Right forelimb (tissue), 1 donor: ENCODE measurements at places on chromosomes 3 and 15.

DNA sequence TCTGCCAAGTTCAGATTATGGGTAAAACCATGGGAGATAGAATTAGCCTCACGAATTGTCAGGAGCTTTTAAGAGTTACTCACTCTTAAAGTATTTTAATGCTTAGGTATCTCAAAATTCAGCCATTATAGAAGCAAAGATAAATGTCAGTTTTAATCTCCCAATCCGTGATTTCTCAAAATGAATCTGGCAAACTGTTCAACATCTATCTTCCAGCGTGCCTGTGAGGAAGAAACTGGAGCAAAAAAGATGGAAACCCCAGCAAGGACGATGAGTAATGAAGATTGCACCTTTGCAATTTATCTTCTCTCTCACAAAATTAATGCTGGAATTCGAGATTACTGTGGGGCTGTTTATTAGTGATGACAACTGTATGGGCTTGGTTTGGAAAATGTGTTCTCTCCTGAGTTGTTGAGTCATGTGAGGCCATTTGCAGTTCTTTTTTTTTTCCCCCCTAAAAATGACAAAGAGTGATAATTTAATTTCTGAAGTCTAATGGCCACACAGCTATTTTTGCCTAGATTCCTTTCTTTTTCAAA, 70.5 kb downstream of the PYDC2 start:
- no peak for DNase-seq

DNA sequence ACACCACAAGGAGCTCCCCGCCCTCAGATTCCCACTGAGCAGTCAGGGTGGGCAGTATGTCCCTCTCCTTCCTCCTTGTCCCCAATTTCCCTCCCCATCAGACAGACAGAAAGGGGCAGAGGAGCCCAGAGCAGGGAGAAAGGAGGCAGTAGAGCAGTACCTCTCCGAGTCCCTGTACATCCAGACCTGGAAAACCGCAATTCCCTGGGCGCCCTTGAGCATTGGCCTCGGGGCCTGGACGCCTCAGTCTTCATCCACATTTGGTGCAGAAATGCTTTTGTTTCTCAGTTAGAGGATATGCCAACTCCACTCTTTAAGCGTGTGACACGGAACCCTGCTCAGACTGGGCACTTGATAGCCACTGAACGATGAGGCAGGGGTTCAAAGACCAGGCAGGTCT, 5.9 kb downstream of the ISG20 start:
- DNase-seq = peak; percentile 38

DNA sequence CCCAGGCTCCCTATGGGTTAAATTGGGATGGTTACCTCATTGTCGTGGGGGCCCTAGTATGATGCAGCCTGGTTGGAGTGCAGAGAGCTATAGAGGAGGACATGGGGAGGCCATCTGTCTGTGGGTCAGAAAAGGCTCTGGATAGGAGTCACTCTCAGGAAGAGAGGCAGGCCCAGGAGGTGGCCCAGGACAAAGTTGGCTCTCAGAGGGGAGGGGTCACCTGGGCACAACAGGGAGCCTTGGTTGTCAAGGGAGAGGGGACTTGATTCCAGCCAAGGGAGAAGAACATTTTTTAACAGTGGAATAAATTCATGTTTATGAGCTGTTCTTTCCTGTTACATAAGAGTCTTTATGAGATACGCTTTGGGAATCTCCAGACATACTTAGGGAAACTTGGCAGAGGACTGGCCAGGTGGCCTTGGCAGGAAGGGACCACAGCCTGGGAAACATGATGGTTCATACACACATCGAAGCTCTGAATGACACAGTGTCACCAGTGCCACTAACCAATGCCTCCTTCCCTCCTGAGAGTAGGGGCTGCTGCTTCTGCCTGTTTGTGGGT, 27.5 kb upstream of the LCTL start:
- DNase-seq = no peak

DNA sequence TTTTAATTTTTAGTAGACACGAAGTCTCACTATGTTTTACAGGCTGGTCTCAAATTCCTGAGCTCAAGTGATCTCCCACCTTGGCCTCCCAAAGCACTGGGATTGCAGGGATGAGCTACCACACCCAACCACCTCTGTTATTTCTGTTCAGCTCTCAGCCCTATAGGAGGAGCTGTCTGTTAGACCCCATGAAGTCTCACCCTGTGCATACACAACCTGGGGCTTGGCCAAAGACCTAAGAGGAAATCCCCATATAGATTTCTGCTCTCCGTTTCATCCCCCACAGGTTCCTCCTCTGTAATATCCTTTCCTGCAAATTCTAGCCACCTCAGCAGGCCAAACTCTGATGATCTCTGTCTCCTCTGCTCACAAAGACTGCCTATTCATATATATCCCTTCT, 56.6 kb upstream of the CTDSPL2 start:
- no peak for DNase-seq

GRCh38 chr15:70311821-70312220, 214.1 kb upstream of the TLE3 start:
- no peak for DNase-seq

DNA sequence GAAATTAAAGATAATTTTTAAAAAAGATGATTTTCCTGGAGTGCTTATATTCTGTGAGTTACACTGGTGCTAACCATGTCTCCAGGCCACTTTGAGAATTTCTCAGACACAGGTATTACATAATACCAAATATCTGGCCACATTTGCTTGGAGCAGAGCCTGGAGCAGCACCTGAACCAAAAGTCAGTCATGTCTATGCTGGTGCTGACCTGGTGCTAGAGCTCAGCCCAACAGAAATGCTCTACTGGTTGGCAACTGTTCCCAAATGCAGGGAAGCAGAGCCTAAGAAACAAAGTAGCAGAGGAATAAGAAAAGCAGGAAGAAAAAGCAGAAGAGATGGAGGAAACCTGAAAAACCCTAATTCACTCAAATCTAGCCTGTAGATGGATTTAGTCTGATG, 135.7 kb upstream of the SLC7A14 start:
- no peak for DNase-seq

DNA sequence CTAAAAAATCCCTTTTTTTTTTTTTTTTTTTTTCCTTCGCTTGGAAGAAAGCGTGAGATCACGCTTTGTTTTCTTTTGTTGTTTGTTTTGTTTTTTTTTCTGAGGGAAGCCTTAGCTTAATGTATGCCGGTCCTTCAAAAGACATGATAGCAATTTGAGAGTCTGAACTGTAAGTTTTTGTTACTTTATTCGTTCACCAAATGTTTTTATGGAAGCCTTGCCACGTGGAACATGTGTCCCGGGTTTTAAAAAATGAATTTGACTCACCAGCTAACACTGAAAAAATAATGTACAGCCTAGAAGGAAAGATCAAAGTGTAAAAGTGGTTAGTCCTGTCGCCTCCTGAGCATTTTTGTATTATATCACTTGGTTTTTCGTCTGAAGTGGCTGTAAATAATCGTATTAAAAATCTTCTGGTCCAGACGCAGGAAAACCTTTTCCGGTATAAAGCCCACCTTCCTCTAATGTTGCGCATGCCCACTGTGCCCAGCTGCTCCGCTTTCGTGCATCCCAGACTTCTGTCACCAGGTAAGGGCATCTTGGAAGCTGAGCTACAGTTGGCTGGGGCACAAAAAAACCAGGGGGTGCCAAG, 795 bp upstream of the MYNN start:
- no peak for DNase-seq

GRCh38 chr3:123818324-123818920, 65.7 kb downstream of the MYLK start:
- no peak for DNase-seq

GRCh38 chr15:41286665-41287333, 45.6 kb downstream of the OIP5 start:
- DNase-seq = no peak
